ENCODE measurements at places on chromosomes 1 and 21.

DNA sequence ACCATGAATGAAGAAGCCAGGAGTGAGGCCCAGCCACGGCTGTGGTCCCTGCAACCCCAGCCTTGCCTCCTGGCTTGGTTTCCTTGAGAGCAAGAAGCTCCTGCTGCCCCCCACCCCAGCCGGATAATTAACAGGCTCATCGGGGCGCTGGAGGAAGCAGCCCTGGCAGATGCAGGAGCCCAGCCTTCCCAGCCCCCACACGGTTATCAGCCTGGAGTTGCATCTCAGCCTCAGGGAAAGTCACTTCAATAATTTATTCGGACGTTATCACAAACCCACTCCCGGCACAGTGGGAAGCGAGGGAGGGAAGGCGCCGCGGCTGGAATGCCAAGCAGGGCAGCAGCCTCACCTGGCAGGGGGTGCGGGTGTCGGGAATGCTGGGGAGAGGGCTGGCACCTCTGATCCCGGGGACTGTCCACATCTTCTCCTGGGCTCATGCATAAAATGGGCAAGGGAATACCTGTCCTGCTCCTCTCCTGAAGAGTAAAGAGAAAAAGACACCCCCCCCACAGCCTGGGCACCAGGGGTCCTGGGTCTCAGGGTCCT lies 43.3 kb upstream of the LRP8 start:
- no peak for DNase-seq

DNA sequence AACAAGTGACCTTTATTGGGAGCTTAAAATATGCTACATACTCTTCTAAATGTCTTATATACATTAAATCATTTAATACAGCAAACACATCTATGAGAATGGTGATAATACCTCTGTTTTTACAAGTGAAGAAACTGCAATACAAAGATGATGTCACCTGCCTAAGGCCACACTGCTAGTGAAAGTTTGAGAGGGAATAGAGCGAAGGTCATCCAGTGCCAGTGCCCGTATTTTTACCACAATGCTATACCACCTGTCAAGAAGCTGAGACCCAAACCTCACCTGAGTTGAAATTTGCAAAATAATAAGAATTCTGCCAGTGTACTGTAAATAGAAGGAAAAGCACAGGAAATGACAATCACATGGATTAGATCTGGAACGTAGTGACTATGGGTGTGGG lies 200.4 kb upstream of the TMPRSS15 start:
- DNase-seq: no peak

DNA sequence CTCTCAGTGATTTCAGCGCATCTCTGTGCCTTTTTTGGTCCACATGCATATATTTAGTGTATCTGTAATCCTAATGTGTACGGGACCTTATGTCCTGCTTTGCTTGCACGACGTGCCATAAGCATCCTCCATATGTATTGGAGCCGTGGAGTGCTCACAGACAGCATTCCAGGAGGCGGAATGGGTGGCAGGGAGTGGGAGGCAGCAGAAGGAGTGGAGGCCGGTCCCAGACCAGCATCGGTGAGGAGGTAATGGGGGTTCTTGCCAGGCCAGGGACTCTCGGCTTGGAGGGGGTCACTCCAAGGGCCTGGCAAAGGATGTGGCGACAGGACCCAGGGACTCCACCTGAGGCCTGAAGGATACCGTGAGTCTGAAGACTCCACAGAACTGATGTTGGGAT lies 185.0 kb downstream of the CAMTA1 start:
- no peak for DNase-seq

DNA sequence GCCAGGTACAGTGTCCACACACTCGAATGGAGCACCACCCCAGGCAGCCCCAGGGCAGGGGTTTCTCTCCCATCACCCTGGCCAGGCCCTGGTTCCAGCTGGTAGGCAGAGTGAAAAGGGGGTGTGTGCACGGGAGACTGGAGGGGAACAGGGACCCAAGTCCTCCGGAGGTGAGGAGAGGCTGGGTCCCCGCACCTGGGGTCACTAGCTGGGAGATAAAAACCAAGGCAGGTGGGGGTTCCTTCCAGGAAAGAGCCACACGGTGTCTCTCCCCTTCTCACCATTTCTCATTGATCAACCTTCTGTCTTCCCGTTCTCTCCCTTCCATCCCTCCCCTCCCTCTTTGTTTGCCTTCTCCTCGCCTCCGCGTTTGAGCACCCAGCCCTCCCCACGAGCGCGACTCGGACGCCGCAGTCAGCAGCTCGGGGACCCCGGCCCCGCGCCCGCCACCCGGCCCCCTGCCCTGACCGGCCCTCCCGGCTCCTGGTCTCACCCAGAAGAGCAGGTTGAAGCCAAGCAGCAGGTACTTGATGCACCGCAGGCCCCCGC lies 358 bp downstream of the TSPAN2 start:
- no peak for DNase-seq

DNA sequence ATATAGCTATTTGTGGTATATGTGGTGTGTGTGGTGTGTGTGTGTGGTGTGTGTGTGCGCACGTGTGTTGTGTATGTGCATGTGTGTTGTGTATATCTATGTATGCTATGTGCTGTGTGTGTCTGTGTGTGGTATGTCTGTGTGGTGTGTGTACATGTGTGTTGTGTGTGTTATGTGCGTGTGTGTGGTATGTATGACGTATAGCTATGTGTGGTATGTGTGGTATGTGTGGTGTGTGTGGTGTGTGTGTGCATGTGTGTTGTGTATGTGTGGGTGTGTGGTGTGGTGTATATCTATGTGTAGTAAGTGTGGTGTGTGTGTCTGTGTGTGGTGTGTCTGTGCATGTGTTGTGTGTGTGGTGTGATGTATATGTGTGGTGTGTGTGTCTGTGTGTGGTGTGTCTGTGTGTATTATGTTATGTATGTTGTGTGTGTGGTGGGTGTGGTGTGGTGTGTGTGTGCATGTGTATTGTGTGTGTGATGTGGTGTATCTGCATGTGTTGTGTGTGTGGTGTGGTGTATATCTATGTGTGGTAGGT lies 59.8 kb downstream of the EDN2 start:
- no peak for DNase-seq

GRCh38 chr1:151402764-151403163 lies 3.4 kb downstream of the PSMB4 start:
- no peak for DNase-seq

- DNase-seq: no peak
Measured at GRCh38 chr1:114585231-114585630, 3.8 kb upstream of the BCAS2 start.

- DNase-seq: no peak
Measured at GRCh38 chr1:117499071-117499470, 106.8 kb upstream of the TENT5C start.

DNA sequence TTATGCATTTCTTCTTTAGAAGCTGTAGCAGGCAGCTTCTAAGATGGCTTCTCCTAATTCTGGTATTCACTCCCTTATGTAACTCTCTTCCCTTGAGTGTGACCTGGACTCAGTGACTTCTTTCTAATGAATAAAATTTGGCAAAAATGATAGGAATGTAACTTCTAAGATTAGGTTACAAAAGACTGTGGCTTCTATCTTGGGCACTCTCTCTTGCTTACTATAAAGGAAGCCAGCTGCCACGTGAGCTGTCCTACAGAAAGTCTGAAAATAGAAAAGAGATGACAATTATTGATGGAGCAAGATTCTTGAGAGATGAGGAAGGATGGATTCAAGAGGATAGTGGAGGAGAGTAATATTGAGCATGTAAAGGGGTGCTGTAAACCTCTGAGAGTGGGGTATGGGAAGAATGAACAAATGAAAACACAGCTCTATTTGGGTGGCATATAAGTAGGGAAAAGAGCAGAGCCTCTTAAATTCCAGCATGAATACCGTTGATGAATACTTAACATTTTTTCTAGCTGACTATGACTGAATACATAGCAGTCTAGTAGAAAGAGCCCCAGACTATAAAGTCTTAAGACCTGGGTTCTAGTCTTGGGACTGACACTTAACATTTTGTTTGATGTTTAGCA lies 5.5 kb downstream of the TSEN15 start:
- DNase-seq: peak; percentile 80

- no peak for DNase-seq
Measured at GRCh38 chr1:167837326-167837725, 76.6 kb downstream of the ADCY10 start.

- no peak for DNase-seq
Measured at GRCh38 chr21:43716376-43717165, 2.4 kb upstream of the PDXK start.

DNA sequence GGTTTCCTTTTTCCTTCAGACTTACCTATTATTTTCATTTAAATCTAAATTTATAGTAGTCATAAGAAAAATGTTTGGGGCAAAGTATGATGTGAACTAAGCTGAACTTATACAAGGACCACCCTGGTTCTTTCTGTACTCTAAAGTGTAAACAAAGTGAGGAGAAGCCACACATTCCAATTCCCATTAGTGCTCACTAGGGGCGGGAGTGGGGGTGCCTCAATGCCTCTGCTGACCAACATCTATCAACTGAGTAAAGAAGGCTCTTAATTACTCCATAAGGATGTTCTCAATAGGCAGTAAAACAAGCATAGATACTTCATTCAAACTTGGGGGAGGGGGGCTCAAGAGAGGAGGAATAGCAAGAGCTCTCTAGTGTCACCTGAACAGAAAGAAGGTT lies 151.7 kb downstream of the CDC42BPA start:
- no peak for DNase-seq

Measured in cardiac fibroblast (primary cell).